OCI-M1 (cell line): ENCODE measurements at places on chromosomes 12 and 14.

DNA sequence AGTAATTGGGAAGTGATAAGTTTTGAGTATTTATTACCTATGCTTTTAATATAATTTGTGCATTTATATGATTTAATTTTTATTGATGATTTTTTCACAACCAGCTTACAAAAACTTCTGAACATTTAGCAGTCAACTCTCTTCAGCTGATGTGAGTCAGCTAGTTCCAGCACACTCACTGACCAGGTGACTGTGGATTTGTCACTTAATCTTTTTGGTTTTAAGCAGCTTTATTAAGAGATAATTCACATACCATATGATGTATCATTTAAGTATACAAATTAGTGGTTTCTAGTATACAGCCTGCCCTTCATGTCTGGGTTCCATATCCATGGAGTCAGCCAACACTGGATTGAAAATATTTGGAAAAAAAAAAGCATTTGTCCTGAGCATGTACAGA is 103.5 kb downstream of the SYNE2 start:
- no peak for DNase-seq

DNA sequence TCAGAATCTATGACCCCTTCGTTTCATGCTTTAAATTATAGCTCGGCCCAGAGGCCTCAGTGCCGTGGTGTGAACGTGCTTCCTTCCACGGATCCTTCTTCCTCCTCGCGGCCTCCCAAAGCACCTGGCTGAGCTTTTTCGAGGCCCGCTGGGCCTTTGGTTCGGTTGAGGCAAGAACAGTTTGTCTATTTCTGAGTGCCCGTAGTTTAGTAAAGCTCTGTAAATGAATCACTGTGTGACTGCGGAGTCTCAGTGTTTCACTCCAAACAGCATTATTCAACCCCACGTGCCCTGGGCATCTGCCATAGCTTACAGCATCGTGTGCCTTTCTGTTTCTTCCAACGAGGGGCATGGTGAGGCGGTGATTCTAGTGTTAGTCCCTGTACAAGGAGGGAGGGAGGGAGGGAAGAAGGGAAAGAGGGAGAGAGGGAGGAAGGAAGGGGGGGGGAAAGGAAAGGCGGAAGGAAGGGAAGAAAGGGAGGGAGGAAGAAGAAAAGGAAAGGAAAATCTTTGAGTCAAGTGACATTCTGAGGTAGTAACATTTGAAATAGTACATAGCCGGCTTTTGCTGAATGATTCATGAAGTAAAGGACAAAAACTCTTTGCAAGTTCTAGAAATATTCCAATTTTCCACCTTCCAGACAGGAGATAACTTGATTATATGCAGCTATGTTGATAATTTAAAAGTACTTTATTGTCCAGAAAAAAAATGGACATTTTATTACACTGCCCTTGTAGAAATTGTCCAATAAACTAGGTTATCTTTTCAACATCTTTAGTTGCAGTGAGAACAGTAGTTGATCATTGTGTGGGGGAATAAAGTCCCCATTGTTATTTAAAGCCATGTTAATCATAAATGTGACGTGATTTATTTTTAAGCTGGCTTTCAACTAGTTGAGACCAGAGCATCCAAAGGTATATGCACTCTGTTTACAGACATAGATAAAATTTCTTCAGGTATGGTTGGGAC is 1.2 kb upstream of the TRIM9 start:
- no peak for DNase-seq

DNA sequence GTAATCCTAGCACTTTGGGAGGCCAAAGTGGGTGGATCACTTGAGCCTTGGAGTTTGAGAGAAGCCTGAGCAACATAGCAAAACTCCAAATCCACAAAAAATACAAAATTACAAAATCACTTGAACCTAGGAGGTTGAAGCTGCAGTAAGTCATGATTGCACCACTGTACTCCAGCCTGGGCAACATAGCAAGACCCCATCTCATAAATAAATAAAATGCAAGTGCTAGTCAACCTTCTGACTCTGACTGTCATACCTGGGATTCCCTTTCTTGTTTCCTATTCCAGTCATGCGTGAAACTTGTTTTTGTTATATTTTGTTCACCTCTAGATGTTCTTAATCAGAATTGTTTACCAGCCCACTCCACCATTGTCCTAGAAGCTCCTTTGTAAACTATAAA is 31.4 kb downstream of the ABCD4 start:
- no peak for DNase-seq

GRCh38 chr12:89245090-89245489 is 107.2 kb downstream of the DUSP6 start:
- DNase-seq: peak; percentile 41

DNA sequence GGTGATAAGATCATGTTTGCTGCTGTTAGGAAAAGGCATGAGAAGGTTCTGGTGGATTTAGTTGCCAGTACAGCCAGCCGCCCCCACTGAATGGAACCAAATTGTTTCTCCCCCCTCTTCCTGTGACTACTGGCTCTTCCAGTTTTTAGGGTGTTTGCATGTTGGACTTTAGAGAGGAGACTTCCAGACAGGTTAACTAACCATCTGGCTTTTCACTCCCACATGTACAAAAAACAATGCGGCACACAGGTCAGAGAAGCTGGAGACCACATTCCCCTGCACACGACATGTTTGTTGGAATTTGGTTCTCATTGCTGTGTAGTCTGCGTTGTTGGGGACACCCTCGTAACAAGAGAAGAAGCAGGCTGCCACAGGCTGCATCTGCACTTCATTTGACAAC is 103.9 kb upstream of the TMEM132C start:
- no peak for DNase-seq

- no peak for DNase-seq
Observed at GRCh38 chr12:94648578-94648977, 1.8 kb downstream of the TMCC3 start.

- no peak for DNase-seq
Observed at GRCh38 chr12:95131589-95132340, 58.3 kb upstream of the NR2C1 start.
